ENCODE measurements at places on chromosomes 2 and 18.

DNA sequence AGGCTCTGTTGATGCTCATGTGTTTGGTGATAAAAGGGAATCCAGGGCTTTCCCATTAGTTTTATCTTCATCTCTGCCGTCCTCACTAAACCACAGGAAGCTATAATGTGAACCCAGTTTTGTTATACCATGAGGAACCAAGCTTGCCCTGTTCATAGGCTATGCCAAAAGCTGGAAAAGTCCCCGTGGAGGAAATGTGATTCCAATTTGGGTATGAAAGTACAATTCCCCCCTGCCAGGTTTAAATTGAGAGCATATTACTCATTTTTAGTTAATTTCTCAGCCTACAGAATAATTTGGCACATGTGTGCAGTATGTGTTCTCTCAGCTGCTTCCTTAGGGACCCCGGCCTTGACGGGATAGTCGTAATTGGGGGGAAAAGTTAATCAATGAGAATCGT lies 327.4 kb downstream of the RND3 start:
- no peak for DNase-seq

- peak; percentile 23 for DNase-seq
Measured at GRCh38 chr2:94874277-94874997, 3.2 kb downstream of the TEKT4 start.

GRCh38 chr2:209316141-209316540 lies 107.7 kb upstream of the MAP2 start:
- DNase-seq: no peak

GRCh38 chr18:77144451-77145118 lies 12.0 kb upstream of the MBP start:
- no peak for DNase-seq

DNA sequence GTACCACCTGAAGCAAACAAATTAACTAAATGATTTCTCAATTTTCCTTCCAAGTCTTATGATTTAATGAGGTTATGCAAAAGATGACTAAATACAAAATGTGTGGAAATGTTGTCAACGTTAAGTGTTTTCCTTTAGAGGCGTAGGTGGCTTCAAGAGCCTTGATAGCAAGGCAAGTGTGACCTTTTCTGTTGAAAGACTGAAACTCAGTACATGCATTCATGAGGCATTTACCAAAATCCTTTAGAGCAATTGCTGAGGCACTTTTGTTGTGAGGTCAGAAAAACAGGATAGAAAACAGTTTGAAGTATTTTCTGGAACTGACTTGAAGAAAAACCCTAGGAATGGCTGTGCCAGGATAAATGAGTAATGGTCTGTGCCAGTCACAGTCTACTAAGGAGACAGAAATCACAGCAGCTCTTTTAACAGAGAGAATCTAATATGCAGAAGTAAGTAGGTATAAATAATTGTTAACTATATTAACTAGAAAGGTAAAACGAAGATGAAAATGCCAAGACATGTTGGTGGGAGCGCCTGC lies 326.5 kb upstream of the CDH20 start:
- no peak for DNase-seq

GRCh38 chr2:224041554-224041953 lies 2.5 kb upstream of the SERPINE2 start:
- DNase-seq: no peak

All from kidney capillary endothelial cell (primary cell).